ENCODE measurements at places on chromosomes 16 and 17.

DNA sequence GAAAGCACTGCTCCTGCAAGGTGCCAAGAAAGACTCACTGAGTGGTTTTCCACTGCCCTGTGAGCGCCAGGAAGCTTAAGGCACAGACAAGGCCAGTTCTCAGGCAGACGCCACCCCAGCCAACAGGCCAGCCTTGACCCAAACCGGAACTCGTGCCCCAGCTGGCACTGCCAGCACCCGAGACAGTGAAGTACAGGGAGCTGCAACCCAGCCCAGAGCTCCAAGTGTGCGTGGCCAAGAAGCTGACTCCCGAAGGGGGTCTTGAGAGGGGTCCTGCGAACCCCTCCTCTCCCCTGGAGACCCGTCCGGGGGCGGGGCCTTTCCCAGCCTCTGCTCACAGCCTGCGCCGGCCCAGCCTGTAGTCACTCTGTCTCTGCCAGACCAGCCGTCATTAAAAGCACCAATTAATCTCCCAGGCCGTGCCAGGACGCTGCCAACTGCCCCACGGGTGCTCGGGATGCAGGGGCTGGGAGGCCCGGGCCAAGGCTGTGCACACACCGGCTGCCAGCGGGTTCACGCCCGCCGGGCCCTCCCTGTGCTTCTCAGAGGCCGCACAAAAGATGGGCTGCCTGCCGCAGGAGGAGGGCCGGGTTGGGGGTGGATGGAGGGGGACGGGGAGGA lies 4.4 kb upstream of the SOX8 start:
- no peak for DNase-seq

GRCh38 chr17:82330322-82331239 lies 3.0 kb downstream of the SECTM1 start:
- no peak for DNase-seq

DNA sequence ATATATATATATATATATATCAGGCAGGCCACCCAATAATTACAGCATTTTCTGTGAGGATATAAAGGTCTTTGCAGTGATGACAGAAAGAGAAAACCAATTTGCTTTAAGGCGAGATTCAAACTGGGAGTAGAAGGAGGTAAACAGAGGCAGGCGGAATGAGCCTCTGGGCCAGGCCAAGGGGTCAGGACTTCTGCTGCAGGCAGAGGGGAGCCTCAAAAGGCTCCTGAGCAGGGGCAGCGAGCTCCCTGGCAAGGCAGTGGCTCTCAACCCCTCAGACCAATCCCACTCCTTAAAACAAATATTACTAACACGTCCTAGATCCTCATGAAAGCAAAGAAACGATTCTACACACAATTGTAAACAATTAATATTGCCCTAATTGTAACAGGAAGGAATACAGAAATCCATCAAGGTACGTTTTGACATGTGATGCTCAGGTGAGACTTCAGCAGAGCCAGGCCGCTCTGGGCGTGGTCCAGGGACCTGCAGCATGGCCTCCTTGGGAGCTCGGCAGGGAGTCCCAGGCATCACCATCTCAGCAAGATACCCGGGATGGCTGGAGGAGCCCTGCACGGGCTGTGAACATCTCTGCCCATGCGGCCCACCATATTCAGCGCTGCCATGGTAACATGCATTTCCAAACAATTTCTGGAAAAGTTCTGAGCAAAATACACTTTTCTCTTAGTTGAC lies 18.4 kb downstream of the FBXO31 start:
- no peak for DNase-seq

DNA sequence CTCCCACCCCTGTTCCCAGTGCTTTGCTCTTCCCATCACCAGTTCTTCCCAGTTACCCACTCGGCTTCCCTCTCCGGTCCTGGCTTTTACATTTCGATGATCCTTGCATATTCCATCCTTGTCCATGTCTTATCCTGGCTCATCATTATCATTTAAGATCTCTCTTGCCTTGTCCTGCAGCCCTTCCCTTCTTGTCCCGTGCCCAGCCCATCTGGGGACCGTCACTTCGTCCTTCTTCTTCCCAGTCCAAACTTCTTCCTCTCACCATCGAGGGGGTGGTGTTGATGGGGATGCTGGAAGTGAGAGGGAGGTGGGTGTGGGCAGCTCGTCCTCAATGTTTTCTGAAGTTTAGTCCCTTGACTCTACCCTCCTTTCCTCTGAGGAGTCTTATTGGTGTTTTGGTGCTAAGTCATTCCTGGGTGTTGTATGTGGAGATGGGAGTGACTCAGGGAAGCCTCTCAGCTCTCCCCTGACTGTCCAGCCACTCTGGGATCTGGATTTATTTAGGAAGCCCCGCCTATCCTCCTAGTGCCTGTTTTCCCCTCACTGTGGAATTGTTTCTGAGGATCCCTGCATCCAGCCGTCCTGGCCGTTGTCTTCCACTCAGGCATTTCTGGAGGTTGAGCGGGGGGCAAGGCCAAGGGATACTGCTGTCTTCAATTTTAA lies 975 bp downstream of the SNX29 start:
- no peak for DNase-seq

DNA sequence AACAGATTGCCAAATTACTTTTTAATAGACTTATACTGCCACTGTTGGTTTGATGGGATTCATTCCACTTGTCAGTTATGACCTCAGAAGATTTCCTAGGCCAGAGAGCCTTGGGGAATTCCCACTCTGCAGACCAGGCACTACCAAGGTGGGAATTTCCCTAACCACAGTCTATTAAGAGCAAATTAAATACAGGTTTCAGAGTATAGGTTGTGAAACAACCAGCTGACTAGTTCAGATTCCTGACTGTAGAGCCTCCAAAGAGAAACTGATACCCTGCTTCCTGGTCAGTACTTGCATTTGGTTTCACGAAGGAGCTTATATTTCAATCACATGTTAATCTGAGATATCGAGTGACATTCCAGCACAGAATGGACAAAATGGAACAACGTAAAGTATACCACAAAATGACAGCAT lies 186.5 kb downstream of the STX8 start:
- no peak for DNase-seq

- no peak for DNase-seq
Observed at GRCh38 chr17:8044819-8045810, 6.3 kb downstream of the ALOX15B start.

Measured in effector memory CD4-positive, alpha-beta T cell (primary cell).